Amygdala (tissue), 56 donors: ENCODE measurements at places on chromosomes 11 and 22.

- no peak for DNase-seq
Measured at GRCh38 chr11:96203567-96204365, 139.2 kb downstream of the MAML2 start.

- no peak for DNase-seq
Measured at GRCh38 chr11:86365546-86365945, 9.1 kb upstream of the CCDC81 start.

GRCh38 chr11:133509924-133510697 lies 22.2 kb downstream of the OPCML start:
- DNase-seq: no peak

DNA sequence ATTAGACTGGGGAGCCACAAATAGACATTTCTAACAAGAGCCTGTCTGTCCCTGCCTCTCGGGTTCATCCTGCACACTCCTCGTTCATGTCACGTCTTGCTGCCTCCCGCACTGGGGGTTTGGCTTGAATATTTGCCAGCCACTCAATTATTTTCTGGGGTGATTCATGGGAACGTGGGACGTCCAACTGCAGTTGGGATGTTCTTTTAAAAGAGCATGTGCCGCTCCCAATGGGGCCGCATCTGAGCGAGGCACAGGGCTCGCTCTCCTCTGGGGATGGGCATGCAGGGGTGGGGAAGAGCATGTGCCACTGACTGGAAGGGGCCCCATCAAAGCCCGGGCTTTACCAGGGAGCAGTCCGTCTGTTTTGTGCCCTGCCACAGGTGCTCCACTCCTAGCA lies 43.4 kb downstream of the PARVG start:
- no peak for DNase-seq

GRCh38 chr11:17490938-17491337 lies 14.3 kb upstream of the ABCC8 start:
- no peak for DNase-seq

DNA sequence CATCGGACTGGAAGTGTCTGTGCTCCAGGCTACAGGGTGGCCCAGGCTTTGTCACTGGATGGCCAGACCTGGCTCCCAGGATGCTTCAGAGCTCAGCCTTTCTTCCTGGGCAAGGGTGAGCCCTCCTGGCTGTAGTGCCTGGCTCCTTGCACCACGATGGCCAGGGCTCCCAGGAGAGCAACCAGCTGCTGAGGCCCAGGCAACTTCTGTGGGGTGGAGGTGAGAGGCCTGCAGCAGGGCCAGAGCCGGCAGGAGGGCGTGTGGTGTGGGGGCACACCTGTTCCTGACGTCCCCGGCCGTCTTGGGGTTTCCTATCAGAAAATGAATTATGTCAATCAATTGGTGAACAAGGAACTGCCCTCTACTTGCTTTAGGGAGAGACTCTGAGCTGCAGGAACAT lies 82.1 kb downstream of the DHCR7 start:
- no peak for DNase-seq

DNA sequence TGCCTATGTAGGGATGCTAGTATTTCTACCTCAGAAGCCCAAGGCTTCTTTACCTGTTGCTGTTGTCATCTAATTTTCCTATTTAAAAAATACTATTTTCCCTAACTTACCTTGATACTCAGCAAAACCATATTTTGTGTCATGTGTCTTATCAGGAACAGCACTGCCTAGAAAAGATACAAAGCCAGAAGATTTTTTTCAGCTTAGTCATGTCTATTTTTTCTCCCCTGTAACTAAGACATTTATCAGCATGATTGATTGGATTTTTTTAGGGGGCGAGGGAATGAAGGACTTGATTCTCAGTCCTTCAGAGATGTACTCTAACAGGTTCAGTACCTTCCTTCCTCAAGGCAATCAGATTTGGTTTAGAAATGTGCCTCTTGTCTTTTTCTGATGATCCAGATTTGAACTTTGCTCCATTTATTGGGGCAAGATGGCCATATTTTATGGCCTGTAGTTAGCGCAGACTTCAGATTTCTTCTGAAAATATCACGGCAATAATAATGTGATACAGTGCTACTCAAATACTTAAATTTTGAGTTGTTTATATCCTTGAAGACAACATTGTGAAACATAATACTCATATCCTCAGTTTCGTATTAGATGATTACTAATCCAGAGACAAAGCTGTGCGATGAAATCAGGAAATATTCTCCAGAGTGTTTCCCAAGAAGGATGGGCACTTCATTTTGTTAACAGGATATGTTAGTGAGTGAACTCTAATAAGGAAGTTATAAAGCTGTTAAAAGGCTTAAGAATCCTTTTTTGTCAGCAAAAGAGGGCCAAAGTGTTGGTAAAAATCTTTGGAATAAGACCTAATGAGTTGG lies 3.8 kb upstream of the PIK3IP1 start:
- DNase-seq: no peak

DNA sequence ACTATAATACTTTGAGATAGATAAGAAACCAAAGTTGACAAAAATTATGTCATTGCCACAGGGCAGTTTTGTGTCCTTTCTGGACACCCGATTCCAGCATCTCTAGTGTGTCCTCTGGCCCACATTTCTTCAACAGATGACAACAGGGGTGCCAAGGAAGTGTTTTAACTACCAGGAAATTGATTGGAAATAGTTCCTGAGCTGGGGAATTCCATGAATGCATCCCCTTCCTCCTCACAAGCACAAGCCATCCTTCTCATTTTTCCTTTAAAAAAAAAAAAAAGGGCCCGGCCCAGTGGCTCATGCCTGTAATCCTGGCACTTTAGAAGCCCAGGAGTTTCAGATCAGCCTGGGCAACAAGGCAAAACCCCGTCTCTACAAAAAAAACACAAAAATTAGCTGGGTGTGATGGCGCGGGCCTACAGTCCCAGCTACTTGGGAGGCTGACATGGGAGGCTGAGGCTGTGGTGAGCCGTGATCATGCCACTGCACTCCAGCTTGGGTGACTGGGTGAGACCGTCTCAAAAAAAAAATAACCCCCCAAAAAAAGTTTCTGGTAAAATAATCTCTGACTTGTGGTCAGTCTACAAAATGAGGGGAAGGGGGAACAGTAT lies 797 bp upstream of the B3GAT3 start:
- DNase-seq: no peak

DNA sequence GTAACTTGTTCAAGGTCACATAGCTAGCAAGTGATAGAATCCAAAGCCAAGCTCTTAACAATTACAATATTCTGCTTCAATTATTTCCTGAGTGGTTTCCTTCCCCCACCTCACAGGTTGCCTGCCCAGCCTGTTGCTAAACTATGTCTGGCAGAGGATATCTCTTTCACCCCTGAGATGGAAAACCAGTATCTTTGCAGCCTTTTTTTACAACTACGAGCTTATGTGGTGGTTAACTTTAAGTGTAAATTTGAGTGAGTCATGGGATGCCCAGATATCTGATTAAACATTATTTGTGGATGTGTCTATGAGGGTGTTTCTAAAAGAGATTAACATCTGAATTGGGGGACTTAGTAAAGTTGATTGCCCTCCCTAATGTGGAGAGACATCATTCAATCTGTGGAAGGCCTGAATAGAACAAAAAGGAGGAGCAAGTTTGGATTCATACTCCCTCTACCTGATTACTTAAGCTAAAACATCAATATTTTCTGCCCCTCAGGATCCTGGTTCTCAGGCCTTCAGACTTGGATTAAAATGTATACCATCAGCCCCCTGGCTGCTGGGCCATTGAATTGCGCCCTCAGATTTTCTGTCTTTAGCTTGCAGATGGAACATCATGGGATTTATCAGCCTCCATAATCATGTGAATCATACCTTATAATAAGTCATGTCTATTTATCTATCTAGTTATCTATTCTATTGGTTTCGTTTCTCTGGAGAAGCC lies 911.9 kb downstream of the METTL15 start:
- no peak for DNase-seq

- DNase-seq: no peak
Measured at GRCh38 chr11:48162885-48163268, 53.7 kb upstream of the OR4B1 start.

- no peak for DNase-seq
Measured at GRCh38 chr11:94533206-94533605, 10.5 kb upstream of the FUT4 start.

GRCh38 chr11:44931466-44931865 lies 19.2 kb downstream of the TP53I11 start:
- DNase-seq: no peak

- no peak for DNase-seq
Measured at GRCh38 chr22:48853627-48854240, 973.9 kb downstream of the BRD1 start.

DNA sequence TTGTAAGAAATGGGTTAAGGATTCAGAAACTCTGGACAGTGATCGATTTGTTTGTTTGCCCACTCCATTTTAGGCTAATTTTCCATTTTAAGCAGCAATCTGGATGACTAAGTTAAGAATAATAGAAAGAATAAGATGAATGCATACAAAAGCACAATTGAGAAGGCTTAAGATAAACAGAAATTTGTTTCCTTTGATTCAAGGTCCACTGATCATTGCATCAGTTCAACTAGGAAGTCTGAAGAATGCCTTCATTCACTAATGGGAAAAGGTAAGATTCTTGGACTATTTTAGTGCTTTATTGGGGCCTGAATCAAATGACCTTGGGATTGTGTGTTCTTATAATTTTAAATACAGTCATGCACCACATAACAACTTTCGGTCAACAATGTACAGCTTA lies 140.8 kb downstream of the CADM1 start:
- DNase-seq: no peak

- DNase-seq: no peak
Measured at GRCh38 chr11:126359431-126360048, 4.1 kb downstream of the ST3GAL4 start.

DNA sequence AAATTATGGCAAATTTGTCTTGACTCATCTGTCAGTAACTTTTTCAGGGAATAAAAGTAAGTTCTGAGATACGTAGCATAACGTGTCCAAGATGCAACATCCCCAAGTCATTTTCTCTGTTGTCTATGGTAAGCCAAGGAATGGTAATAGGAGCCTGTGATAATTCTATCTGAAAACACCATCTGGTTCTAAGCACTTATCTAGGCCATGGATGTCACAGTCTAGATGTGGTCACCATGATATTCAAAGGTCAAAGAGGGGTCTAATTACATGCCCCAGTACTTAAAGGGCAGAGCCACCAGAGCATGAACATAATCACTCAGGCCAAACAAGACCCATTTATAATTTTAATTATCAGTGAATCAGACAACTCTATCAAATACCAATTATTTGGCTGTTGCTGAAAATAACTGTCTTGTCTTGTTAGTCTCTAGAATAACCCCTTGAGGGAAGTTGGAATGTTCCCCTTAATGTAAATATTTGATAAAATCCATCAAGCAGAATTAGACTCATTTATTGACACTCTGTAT lies 225.1 kb upstream of the MPPED2 start:
- no peak for DNase-seq

DNA sequence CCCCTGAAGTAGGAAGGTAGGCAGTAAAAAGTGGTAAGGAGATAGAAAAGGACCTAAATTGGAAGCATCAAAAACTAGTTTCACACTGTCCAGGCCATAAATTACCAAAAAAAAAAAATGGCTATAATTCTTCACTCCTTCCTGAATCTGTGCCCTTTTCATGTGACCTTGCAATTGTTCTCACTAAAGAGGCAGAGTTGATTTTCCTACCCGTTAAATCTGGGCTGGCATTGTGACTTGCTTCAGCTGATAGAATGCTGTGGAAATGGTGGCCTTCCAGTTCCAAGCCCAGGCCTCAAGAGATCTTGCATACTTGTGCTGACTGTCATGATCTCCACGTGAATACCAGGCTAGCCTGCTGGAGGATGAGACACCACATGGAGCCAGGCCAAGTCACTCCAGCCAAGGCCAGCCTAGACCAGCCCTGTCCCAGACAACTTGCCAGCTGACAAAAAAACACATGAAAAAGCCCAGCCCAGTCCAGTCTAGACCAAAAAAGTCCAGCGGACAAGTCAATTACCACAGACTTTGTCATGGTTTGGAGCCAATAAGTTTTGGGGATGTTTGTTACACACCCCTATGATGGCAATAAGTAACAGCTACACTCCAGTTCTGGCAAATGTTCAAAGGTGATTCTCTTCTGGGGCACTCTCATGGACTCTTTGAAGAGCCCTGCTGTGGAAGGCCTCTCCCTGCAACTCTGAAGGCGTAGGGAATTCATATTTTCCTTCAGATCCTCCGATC lies 51.4 kb upstream of the NUP50 start:
- DNase-seq: no peak

GRCh38 chr11:2761131-2762030 lies 61.6 kb upstream of the KCNQ1OT1 start:
- no peak for DNase-seq

GRCh38 chr11:70495351-70496310 lies 97.3 kb downstream of the CTTN start:
- no peak for DNase-seq

GRCh38 chr11:124841840-124842239 lies 23.4 kb upstream of the ROBO3 start:
- no peak for DNase-seq

DNA sequence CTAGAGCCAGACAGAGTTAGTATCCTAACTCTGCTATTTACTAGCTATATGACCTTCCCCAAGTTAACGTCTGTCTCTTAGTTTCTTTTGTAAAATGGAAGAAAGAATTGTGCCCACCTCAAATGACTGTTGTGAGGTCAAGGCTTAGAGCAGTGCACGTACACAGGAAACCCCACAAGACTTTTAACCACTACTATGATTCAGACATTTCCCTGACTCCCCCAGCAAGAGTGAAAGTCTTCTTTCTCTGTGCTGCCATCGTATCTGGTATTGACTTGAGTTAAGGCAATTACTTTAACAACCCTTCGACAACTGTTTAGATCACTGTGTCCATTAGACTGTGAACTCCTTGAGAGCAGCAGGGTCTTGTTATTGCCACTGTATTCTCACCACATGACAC lies 2.6 kb upstream of the OR52W1 start:
- no peak for DNase-seq

- DNase-seq: peak; percentile 90
Measured at GRCh38 chr22:39528681-39529486, 3.7 kb downstream of the RPS19BP1 start.
